ENCODE measurements at places on chromosomes 4 and X.

GRCh38 chr4:19254486-19254885 lies 997.2 kb upstream of the SLIT2 start:
- DNase-seq: no peak

GRCh38 chr4:10571909-10572308 lies 112.7 kb downstream of the CLNK start:
- DNase-seq: no peak

GRCh38 chr4:8427761-8428287 lies 12.7 kb downstream of the ACOX3 start:
- DNase-seq: no peak

DNA sequence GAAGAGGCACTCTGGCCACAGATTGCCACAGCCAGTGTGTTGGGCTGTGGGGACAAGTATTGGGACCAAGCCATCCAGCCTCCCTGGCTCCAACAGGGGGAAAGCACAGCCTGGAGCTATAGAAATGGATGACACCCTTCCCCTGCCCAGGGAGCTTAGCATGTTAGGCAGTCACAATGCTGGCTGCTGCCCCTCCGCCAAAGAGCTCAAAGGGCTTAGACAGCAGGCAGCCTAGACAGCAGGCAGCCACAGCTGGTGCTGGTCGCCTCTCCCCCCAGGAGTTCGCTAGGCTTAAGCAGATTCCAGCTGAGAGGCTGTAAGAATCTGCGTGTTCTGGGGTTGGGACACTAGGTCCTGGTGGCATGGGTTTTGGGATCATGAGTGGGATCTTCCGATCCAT lies 94.5 kb upstream of the MXRA5 start:
- no peak for DNase-seq

DNA sequence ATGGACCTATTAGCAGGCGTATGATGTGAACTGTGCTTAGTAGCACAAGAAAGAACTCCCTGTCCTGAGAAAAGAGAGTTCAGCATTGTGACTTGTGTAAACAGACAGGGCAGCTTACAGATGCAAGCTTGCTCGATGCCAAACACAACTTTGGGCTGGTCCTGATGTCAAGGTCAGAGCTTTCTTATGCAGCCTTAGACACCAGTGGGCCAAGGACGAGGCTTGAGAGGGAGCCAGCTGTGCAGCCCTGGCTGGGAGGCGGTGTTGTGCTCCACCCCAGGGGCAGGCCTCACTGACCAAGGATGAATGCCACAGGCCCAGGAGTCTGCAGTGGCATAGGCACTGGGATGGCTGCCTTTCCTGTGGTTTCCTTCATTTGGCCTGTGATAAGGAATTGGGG lies 35.4 kb downstream of the JADE1 start:
- DNase-seq: no peak

DNA sequence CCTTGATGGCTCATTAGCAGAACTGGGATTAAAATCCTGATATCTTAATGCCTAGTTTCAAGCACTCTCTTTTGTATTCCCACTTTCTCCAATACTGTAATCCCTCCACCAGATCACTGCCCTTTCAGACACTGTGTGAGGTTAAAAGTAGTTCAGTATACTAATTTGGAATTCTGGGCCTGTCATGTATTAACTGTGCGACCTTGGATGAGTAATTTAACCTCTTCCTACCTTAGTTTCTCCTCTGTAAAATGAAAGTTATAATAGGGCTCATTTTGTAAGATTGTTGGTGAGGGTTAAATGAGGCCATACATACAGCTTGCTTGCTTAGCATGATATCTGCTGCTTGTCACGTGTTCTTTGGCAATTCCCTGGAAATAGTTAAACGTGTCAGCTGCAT lies 207.3 kb upstream of the HS3ST1 start:
- DNase-seq: no peak

GRCh38 chr4:24112466-24112865 lies 222.6 kb upstream of the PPARGC1A start:
- no peak for DNase-seq
